Foreskin keratinocyte (primary cell): ENCODE measurements at places on chromosomes 1 and 21.

DNA sequence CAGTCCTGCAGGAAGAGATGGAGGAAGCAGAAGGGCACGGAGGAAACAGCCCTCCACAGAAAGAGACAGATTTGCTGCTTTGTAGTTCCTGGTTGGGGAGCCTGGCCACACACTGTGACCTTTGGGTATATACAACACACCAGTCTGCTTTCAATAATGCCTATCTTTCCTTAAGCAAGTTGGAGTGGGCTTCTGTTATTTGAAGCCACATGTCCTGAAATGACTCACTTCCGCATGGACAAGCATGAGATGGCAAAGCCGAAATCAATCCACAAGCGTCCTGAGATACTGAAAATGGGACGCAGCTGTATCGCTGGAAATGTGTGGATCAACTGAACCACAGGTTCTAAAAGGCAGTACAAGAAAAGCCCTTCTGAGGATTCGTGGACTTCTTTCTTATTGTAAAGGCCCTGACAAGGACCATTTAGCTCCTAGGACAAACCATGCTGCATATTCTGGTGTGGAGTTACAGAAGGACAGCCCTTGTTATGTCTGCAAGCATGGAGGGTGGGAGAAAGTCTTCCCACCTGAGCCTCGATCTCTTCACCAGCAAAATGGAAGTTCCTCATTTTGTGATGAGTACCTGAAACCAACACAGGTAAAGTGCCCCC lies 22.7 kb upstream of the FHAD1 start:
- DNase-seq: no peak

- DNase-seq: no peak
Observed at GRCh38 chr1:96361961-96362360, 359.6 kb upstream of the PTBP2 start.

DNA sequence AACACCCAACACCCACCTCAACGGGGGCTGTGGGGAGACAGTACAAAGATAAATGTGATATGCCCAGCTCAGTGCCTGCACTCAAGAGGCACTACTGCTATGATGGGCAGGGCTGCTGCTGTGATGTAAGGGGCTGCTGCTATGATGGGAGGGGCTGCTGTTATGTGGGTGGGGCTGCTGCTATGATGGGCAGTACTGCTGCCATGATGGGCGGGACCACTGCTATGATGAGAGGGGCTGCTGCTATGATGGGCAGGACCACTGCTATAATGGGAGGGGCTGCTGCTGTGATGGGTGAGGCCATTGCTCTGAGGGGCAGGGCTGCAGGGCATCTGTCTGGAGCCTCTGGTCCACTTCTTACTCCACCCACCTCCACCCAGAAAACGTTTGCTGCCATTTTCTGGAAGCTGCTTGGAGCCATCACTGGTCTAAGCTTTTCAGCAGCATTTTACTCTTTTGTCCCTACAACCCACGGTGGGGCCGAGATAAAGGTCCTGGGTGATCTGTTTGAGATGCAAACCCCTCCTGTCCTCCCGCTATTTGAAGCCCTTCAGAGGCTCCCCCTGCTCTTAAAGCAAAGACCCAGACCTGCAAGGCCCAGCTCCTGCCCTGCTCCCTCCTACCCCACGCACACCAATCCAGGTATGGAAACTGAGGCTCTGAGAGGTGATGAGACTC lies 656.9 kb downstream of the PTPRU start:
- DNase-seq: no peak

DNA sequence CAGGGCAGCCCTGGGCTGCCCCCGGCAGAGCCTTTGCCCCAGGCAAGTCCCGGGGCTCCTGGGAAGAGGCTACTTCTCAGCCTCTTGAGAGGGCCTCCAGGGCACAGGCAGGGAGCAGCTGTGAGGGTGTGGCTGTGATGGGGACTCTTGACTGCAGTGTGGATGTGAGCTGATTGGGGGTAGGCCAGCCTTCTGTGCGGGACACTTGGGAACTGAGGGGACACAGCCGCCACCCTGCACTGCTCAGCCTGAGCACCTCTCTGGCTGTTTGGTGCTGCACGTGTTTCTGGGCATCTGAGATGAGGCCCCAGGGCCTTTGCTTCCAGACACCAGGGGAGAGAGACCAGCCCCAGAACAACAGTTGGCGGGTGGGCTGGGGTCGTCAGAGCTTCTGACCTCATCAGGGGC lies 62.1 kb downstream of the SKI start:
- no peak for DNase-seq

- DNase-seq: no peak
Observed at GRCh38 chr1:46242918-46243317, 4.6 kb upstream of the RAD54L start.

DNA sequence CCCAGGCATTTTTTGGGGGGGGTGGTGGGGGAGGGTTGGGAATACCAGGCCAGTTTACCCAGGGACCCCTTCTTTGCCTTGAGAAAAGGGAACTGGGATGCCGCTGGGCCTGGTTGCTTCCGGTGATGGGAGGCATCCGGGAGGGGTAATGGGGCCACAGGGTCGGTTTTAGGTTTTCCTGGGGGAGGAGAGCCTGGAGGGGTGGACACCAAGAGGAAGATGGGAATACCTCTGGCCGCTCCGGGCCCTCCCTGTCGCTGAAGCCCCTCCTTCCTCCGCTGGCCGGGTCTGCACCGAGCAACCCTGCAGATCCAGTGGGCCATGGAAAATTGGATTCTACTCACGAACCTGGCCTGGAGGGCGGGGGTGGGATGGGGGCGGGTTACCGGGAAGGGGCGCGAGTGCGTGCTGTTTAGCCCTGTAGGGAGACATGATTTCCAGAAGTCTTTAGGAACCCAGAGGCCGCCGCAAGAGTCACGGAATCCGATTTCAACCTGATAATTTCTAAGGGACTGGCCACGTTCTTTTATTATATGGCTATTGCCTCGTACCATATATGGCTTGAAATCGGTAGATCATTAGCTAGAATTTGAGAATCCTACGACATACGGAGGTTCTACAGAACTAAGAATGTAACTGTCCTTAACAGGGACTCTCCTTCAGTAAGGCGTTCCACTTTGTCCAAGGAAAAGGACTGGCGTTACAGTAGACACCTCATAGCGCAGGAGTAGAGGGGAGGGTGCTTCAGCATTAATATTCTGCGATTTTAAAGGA lies 749 bp downstream of the AKIRIN1 start:
- DNase-seq: no peak

DNA sequence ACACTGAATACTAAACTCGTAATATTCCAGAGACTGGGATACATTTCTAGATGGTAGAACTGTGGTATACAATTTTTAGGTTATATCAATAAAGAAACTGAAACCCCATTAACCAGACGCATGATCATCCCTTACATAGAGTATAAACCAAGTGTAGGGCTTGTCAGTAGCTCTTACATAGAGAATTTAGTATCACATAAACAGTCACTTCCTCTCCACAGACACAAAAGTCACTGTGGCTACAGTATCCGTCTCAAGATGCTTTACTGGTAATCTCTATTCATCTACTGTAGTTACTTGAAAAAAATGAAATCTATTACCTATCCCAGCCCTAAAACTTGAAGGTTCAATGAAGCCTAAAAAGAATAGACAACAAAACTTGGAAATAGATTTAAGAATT lies 252.3 kb upstream of the TMPRSS15 start:
- no peak for DNase-seq

DNA sequence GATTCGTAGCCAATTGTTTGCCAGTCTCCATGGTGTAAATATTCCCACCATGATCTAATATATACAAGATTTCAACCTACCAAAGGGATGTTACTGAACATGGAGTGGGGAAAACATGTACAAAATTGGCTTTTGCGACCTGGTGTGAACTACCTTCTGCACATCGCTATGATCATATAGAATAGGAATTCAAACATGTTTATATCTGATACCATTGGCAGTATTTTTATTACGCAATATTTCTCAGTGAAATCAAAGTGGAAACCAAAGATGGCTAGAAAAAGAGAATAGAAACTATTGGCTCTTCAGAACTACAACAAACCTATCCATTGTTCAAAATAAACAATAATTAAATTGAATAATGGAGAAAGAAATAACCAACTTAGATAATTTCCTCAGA lies 285.1 kb downstream of the TPR start:
- no peak for DNase-seq

DNA sequence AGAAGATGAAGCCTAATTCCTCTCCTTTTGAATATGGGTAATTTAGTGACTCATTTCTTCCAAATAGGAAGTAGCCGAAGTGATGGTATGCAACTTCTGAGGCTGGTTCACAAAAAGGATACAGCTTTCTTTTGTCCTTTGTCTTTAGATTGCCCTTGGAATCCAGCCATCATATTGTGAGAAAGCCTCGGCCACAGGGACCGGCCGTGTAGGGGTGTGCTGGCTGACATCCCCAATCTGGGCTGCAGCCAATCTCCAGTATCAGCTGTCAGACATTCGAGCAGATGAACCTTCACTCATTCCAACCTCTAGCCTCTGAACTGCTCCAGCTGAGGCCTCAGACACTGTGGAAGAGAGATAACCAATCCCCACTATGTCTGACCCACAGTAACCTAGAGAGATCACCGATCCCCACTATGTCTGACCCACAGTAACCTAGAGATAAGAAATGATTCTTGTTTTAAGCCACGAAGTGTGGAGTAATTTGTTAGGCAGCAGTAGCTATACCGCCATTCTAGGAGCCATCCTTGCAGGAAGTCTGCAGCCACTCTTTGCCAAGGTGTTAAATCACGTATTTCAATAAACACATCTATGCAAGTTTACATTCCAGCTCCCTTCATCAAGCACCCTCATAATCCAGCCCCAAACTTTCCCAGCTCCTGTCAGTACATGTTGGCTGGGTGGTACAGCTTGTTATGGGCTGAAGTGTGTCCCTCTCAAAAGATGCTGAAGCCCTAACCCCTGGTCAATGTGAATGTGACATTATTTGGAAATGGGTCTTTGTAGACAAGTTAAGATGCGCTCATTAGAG lies 2.9 kb upstream of the DIP2A start:
- DNase-seq: peak; percentile 67

GRCh38 chr1:182685215-182685614 lies 828 bp upstream of the RGS8 start:
- DNase-seq: no peak

GRCh38 chr1:243745356-243745755 lies 104.7 kb downstream of the AKT3 start:
- DNase-seq: peak; percentile 13

GRCh38 chr1:31762726-31763670 lies 1.1 kb downstream of the ADGRB2 start:
- peak; percentile 25 for DNase-seq

GRCh38 chr1:180230791-180231505 lies 884 bp downstream of the LHX4 start:
- peak; percentile 51 for DNase-seq

- DNase-seq: no peak
Observed at GRCh38 chr1:167141963-167142362, 48.1 kb downstream of the STYXL2 start.

DNA sequence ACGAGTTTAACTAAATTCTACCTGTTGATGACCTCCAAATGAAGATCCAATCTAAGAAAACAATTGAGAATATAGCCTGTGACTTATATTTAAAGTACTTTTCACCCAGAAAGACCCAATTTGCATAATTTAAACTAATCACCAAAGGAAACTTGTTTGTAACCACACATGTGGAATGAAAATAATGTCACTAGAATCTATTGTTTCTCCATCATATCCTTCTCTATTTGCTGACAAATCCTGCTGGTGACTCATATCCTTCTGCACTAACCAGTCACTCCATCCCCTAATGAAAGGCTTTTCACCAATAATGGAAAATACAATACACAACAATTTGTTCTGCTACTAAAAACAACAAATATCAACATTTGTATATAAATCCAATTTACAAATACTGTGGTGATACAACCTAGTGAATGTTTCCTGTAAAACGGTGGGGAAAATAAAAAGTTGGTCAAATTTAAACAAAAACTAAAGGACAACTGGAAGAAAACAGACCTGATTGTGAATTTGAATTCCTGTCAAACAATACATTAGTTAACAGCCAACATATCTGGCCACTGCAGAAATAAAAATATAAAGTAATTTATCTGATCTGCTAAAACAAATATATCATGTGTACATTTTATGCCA lies 6.5 kb downstream of the PTP4A2 start:
- no peak for DNase-seq

GRCh38 chr1:15123270-15123669 lies 30.3 kb upstream of the TMEM51 start:
- no peak for DNase-seq

DNA sequence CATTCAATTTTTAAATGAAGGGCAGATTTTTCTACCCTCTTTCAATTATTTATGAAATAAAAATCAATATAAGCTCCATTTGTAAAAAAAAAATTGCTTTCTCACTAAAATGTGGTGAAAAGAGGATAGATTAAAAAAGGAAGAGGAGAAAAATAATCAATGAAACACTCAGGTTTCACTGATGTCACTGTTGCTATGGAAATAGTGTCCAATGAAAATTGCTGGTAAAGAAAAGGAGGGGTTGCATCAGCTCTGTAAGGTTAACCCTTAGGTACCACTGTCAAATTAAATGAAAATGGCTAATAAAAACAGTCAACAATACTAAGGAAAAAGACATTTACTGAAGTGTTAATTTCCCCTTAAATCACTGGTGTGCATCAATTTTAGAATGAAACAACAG lies 91.6 kb upstream of the TTC39A start:
- no peak for DNase-seq

GRCh38 chr1:68140536-68140935 lies 90.1 kb upstream of the DIRAS3 start:
- no peak for DNase-seq

GRCh38 chr1:117371441-117372151 lies 4.3 kb downstream of the MAN1A2 start:
- DNase-seq: no peak

DNA sequence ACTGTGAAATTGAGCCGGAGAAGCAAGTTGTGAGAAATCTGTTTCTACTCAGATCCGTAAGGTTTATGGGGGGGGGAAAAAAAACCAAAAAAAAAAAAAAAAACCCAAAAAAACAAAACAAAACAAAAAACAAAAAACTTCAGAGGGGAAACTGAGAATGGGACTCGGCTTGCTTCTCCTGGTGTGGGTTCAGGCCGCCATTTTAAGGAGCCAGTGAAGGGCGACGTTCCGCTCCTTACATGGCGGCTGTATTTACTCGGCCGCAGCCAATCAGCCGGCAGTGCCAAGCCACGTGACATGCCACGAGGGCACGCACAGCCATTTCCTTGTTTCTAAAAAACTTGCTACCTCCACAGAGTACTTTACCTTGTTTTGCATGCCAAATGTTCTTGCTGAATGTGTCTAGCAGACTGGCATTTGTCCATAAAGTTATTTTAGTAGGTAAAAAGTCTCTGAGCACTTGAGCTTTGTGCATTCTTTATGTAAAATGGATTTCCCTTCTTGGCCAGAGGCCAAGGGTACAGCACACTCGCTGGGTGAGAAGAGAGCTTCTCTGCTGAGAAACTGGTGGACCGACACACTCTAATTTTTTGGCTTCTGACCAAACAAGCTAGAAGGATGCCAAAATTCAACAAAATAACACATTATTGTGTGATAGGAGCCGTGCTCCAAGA lies 101.8 kb downstream of the NFIA start:
- peak; percentile 88 for DNase-seq

DNA sequence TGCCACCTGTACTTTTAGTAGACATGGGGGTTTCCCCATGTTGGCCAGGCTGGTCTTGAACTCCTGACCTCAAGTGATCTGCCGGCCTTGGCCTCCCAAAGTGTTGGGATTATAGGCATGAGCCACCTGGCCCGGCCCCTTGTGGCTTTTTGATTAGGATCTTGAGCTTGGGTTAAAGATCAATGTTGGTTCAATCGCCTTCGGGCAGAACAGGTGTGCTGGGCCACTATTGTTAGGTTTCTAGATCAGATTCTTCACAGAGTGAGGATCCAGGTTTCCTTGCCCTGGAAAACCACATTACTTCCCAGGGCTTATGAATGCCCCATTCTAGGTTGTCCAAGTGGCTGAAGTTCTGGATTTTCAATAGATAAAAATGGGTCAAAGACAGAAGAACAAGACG lies 6.1 kb downstream of the ETV3 start:
- DNase-seq: no peak
